ENCODE measurements at places on chromosomes 6 and 20.
A peak's percentile ranks its signal among the peaks of the same experiment; 100 is the strongest.

GRCh38 chr6:8993111-8993510, 557.8 kb upstream of the SLC35B3 start:
- H3K27me3 ChIP-seq = no peaks in the 10 kb centered on the region
- no peak overlapping the region for H3K27ac ChIP-seq
- H3K4me3 ChIP-seq = no peak overlapping the region
- H3K4me1 ChIP-seq = no peaks in the 10 kb centered on the region

DNA sequence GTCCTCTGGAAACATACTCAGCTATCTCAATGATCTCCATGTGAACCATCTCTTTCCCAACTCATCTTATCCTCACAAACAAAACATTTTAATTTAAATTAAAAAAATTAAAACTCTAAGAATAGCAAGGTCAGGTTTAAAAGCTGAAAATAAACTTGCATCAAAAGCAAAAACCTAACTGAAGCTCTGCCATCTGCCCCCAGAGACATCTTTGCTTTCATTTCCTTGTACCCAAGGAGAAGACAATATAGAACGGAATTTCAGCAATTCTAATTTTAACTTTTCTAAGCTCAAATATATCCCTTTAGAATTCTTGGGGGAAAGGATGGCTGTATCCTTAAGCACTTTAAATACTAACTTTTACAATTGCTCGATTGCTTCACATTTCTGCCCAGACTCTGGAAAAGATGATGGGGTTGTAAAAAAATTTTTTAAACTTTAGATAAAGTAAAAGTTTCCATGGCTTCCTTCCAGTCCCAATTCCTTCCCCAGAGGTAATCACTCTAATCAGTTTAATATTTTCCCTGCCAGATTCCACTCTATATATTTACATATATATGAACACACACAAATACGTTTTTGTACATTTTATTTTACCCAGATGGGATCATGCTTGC, 69.2 kb upstream of the SMIM29 start:
- no peak overlapping the region for H3K4me3 ChIP-seq
- no peak overlapping the region for H3K27ac ChIP-seq
- peaks cover 4% of the 10 kb centered on the region for H3K36me3 ChIP-seq
- no peak for DNase-seq

DNA sequence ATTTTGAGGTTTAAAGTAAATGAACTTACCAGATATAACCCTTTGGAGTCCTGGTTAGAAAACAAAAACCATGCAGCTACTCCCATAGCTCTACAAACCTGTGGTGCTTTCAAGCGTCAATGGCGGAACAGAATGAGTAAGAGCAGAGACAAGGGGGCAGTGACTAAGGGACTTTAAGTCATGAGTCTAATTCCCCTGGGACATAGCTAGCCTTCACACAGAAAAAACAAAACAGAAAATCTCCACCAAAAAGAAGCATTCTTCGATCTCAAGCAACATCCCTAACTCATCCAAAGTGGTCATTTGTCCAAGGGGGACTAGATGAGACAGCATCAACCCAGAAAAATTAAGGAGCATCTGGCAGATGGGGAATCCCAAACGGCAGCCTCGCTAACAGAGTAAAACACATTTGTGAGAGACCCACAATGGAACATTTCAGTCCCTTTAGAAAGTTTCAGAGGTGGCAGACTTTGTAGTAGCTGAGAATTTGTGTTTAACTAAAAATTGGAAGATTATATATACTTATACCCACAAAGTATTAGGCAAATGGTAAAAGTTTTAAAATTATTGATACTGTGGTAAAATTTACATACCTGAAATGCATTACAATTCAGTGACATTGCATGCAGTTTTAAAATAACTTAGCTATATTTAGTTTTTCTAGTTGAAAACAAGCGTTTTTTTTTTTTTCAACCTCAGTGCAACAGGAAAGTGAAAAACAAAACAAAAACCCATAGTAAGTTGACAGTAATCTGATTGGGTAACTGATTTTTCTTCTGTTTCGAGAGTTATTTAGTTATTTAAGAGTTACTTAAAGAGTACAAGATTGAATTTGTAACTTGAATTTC, 67.5 kb downstream of the KCNQ5 start:
- H3K4me3 ChIP-seq = no peak overlapping the region
- DNase-seq = no peak
- H3K27ac ChIP-seq = no peak overlapping the region
- H3K4me1 ChIP-seq = no peaks in the 10 kb centered on the region

DNA sequence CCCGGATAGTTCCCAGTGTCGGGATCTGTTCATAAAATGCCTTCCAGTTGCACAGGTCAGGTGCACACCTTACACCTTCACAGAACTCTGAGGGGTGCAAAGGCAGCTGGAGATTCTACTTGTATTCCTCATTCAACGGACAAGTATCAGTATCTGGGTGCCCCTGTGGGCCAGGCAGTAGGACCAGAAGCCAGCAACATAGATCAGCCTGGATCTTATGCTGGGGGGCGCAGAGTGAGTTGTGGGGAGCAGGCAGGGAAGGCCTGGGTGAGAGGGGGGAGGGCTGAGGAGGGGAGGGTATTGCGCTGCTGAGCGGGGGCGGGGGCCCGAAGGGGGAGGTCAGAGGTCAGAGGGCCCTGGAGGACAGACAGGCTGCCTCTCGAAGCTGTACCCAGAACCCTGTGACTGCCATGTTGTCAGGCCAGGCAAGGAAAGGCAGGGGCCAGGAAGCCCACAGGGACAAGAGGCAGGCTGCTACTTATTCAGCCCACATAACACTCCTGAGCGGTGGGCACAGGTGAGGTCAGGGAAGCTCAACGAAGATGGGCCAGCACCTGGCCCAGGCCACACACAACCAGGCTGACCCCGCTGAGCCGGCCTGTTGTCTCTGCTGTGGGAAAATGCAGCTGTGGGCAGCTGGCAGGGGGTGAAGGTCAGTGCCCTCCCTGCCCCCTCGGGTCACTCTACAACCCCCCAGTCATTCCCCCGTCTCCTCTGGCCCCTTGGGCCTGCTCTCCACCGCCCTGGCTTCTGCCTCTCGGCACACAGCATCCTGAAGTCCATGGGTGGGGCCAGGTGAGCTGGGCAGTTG, 1.1 kb downstream of the OPRL1 start:
- peaks cover 21% of the 10 kb centered on the region for H3K36me3 ChIP-seq
- DNase-seq = no peak
- H3K27ac ChIP-seq = peak overlapping the region; percentile 73
- H3K4me1 ChIP-seq = peaks cover 46% of the 10 kb centered on the region
- peaks cover 13% of the 10 kb centered on the region for H3K27me3 ChIP-seq

GRCh38 chr20:1263853-1264252, 2.2 kb upstream of the SNPH start:
- no peak for DNase-seq
- H3K27ac ChIP-seq = no peak overlapping the region
- no peaks in the 10 kb centered on the region for H3K27me3 ChIP-seq
- H3K4me3 ChIP-seq = no peak overlapping the region
- peaks cover 11% of the 10 kb centered on the region for H3K36me3 ChIP-seq

DNA sequence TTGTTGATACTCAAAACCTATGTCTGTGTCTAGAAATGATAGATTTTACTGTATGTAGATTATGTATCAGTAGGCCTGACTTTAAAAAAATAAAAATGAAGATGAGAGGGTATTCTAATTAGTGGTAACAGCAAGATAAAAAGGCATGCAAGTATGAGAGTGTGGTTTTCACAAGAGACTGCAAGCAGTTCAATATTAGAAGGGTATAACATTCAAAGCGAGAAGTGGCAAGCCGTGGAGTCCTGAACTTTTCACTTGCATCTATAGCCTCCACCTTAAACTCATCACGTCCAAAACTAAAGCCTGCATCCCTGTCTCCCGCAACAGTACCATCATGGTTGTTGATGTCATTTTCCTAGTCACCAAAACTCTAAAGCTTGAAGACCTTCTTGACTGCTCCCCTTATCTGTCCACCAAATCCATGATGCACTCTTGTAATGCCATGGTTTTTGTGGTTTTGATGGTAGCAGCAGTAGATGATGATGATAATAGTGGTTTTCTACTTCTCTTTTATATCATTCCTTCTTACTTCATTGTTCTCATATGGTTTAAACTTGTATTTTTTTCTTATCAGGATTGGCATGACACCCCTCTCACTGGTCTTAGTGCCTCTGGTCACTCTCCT, 9.2 kb upstream of the CGA start:
- no peak overlapping the region for H3K27ac ChIP-seq
- no peaks in the 10 kb centered on the region for H3K4me1 ChIP-seq
- H3K4me3 ChIP-seq = no peak overlapping the region
- no peaks in the 10 kb centered on the region for H3K36me3 ChIP-seq

- H3K4me1 ChIP-seq = no peaks in the 10 kb centered on the region
- no peaks in the 10 kb centered on the region for H3K27me3 ChIP-seq
- no peak overlapping the region for H3K4me3 ChIP-seq
- DNase-seq = no peak
These were observed 302.8 kb upstream of the JARID2 start for GRCh38 chr6:14943116-14943515.

GRCh38 chr6:151044465-151045441, 179.3 kb downstream of the MTHFD1L start:
- peaks cover 44% of the 10 kb centered on the region for H3K36me3 ChIP-seq
- H3K4me3 ChIP-seq = no peak overlapping the region
- no peaks in the 10 kb centered on the region for H3K27me3 ChIP-seq
- no peaks in the 10 kb centered on the region for H3K4me1 ChIP-seq
- no peak for DNase-seq
- H3K27ac ChIP-seq = no peak overlapping the region

DNA sequence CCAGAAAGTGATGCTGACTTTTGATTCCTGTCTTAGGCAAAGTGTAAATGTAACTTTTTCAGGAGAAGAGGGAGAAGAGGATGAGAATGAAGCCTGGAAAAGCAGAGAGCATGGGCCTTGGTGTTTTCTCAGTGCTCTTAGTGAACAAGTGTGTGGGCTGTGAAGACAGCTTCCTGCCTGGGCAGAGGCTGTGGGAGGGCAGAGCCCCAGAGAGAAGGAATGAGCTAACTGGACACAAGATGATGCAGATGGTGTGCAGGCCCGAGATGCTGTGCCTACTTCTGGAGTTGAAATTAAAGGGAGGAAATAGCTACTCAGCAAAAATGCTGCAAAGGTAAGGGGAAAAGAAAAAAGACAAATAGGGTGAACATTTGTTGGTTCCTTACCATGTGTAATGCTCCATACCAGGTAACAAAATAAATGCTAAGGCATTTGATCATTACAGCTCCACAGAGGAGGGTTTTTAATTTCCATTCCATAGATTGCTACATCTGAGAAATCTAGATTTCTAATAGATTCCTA, 87.0 kb upstream of the CEP162 start:
- H3K4me1 ChIP-seq = no peaks in the 10 kb centered on the region
- DNase-seq = no peak

DNA sequence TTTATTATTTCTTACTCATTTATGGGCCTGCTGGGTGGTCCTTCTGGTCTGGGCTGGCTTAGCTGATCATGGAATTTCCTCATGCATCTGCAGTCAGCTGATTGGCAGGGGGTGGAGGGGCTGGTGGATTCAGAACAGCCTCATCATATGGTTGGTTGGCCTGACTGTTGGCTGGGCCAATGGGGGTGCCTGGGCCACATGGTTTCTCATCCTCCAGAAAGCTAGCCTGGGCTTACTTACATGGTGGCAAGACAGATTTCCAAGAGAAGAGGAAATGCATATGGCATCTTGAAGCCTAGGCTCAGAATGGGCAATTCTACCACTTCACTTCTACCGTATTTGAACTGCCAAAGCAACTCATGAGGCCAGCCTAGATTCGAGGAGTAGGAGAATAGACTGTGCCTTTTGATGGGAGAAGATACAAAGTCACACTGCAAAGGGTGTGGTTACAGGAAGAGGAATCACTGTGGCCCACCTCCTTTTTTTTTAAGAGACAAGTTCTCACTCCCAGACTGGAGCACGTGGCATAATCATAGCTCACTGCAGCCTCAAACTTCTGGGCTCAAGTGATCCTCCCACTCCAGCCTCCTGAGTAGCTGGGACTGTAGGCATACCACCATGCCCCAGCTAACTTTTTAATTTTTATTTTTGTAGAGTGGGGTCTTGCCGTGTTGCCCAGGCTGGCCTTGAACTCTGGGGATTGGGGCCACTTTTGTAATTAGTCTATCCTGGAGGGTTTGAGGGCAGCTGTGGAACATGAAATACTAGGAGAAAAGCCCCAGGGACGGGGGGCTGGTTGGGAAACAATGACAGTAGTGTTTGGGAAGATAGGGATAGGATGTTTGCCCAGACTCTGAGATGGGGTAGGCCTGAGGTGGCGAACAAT, 47.6 kb upstream of the RNF24 start:
- DNase-seq = no peak
- H3K27me3 ChIP-seq = no peaks in the 10 kb centered on the region
- H3K36me3 ChIP-seq = no peaks in the 10 kb centered on the region
- H3K4me3 ChIP-seq = no peak overlapping the region
- H3K27ac ChIP-seq = no peak overlapping the region

DNA sequence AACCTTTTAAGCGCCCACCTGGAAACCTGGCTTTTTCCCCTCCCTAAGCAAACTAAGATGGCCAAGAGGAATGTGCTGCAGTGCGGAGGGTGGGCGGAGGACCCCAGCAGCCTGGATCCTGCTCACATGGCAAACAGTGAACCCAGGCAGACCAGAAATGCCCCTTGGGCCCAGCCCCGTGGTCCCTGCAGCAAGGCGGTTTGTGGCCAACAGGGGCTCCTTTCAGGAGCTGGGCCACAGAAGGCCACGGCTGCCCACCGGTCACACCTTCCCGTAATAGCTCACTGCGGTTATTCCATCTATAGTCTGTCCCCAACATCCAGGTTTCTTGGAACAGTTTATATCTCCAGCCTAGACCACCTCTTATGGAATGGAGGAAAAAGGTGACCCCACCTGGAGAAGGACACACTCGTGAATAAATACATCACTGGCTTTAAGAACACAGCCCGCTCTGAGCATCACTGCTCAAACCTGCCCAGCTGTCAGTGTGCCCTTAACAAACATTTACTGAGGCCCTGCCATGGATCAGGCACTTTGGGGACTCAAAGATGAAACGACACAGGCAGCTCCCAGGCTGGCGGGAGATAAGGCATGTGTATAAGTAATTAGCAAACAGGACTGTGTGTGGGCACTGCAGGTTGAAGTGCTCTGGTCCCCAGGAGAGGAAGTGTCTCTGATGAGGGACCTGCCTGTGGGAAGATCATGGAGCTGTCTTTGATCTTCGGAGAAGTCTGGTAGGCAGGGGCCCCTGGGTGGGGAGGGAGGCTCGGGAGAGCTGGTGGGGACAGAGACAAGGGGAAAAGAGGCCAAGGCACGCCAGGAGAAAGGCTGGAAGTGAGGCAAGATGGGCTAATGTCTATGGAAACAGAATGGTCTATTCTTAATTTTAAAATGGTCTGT, 3.2 kb upstream of the TUBB1 start:
- no peak for DNase-seq
- H3K4me1 ChIP-seq = peaks cover 56% of the 10 kb centered on the region
- H3K4me3 ChIP-seq = no peak overlapping the region
- no peaks in the 10 kb centered on the region for H3K27me3 ChIP-seq

GRCh38 chr6:29649701-29650673, 6.9 kb upstream of the MOG start:
- peaks cover 14% of the 10 kb centered on the region for H3K4me1 ChIP-seq
- H3K4me3 ChIP-seq = peak overlapping the region; percentile 89
- peak; percentile 99 for DNase-seq

- H3K4me1 ChIP-seq = no peaks in the 10 kb centered on the region
- no peak overlapping the region for H3K27ac ChIP-seq
- H3K4me3 ChIP-seq = no peak overlapping the region
- DNase-seq = no peak
These were observed 89.3 kb upstream of the ZNFX1 start for GRCh38 chr20:49367113-49367512.
